ENCODE measurements at places on chromosomes 13 and 19.

DNA sequence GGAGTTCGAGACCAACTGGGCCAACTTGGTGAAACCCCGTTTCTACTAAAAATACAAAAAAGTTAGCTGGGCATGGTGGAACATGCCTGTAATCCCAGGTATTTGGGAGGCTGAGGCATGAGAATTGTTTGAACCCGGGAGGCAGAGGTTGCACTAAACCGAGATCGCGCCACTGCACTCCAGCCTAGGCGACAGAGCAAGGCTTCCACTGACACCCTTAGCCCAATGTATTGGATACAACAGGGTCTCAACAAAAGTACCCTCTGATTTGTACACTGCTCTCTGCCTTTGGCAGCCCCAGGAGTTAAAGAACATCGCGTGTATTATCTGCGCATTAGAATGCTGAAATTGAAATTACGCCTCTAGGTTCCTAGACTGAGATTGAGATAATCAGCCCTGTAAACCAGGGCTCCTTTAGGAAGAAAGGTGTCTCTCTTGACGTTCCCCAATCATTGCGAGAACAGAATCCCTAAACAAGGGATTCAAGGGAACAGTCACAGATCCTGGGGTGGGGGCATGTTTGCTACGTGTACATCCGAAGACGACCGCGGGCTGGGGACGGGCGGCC lies 21.9 kb downstream of the IPO5 start:
- DNase-seq = no peak

DNA sequence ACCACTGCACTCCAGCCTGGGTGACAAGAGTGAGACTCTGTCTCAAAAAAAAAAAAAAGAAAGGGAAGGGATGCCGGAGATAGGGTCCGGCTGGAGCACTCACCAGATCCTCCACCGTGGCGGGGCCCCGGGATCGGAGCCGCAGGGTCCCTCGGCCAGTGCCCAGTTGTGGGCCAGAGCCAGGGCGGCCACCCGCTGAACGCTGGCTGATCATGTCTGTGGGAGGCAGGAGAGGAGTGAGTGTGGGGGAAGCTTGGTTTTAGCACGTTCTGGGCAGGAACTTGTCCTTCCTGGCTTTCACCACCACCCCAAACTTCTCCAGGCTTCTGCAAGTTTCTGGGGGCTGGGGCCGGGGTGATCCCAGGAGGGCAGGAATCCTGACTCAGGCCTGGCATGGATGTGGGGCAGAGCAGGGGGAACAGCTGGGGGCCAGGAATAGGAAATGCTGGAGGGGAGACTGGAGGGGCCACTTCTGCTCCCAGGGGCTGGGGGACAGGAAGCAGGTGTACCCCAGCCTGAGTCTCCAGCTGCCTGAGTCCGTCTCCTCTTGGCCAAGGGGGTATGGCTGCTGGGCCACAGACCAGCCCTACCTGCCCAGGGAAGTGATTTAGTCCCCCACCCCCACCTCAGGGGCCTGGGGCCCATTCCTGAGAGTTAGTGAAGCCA lies 4.3 kb upstream of the PTGER1 start:
- no peak for DNase-seq

DNA sequence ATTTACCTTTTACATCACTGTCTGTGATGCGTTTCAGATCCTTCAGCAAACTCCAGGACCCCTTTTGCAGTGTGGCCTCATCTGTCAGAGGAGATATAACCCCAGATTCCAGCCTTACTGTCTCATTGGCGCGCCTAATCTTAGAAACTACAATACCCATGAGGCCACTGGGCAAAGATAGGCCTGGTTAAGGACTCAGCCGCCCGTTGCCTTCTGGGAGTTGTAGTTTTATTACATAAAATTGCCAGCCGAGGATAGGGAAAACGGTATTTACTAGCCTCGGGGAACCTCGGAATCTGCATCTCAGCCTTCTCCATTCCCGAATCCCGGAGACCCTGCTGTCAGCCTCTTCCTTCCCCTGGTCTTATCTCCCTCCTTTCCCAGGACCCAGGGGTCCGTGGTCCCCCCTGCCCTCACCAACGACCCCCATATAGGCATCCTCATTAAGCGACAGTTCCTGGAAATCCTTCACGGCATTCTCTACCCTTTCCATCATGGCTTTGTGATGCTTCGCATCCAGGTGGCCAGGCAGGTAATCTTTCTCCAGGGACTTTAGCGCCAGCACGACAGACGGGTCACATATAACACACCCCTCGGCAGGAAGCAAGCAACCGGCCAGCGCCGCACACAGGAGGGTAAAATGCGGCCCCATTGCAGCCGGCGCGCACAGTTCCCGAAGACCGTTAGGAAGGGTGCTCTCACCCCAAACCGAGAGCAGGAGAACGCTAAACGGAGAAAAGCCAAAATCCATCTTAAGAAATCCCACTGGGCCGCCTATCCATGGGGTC lies 1.3 kb downstream of the IZUMO1 start:
- DNase-seq = no peak

- DNase-seq = no peak
Measured at GRCh38 chr19:58586133-58586765, 13.1 kb upstream of the MZF1 start.

DNA sequence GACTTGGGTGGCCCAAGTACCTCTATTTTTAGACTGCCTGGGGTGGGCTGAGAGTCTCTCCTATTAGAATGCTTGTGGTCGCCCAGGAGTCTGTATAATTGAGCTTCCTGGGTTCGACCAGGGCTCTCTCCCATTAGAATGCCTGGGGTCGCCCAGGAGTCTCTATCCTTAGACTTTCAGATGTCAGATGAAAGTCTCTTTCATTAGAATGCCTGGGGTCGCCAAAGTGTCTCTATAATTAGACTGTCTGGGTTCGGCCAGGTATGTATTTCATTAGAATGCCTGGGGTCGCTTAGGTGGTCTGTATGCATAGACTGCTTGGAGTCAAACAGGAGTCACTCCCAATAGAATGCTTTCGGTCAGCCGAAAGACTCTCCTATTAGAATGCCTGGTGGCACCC lies 1471.7 kb downstream of the UQCRFS1 start:
- DNase-seq = no peak

- DNase-seq = no peak
Measured at GRCh38 chr13:36074659-36075058, 56.5 kb downstream of the DCLK1 start.

- peak; percentile 95 for DNase-seq
Measured at GRCh38 chr19:55068950-55069864, 6.3 kb upstream of the RDH13 start.

GRCh38 chr19:1270213-1270853 lies 1.2 kb downstream of the CIRBP start:
- no peak for DNase-seq

DNA sequence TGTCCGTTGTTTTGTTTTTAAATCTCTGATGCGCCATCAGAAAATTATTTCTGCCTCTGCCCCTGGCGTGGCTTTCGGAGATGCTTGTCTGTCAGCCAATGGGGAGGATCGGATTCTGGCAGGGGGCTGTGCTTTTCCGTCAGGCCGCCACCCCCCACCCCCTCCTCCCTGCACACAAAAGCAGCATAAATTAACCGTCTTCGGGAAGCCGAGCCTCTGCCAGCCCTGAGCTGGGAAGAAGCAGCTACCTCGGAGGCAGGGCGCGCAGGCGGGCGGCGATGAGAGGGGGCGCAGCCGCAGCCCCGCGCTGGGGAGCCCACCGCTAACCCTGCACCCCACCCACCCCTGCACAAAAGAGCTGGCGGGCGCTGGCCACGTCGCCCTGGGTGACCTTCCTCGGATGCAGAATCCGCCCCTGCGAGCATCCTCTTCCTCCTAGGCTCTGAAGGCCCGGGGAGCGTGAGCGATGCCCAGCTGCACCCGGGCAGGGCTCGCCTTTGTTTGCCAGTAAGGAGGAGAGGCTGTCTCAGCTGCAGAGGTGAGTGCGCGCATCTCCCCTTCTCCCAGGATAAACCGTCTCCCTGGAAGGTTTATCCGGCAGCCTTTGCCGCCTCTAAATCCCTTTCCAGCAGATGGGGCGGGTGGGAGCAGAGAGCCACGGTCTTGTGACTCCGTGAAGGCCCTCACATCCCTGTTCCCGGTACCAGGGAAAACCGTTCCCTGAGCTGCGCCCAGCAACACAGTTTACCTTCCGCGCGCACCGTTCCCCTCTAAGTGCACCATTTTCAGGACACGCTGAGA lies at the start of gene ATCAY:
ATCAY (plus strand) TSS at position 215 of the 801 bp plus-strand sequence. CDS start 5,083 bp downstream, outside the sequence.
- DNase-seq = no peak

- no peak for DNase-seq
Measured at GRCh38 chr19:49858088-49858985, 7.4 kb downstream of the PTOV1 start.

DNA sequence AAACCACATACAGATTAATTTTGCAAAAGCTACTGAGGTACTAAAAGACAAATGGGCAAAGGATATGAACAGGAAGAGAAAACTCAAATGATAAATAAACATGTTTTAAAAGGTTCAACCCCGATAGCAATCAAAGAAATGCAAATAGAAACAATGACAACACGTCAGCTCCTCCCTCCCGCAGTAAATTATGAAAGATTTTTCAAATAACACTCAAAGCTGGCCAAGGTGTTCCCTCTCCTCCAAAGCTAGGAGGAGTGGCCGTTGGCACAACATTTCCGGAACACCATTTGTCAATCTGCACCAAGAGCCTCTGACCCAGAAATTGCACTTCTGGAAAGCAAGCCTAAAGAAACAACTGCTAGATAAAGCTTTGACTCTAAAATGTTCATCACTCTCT lies 28.3 kb downstream of the INSR start:
- no peak for DNase-seq

GRCh38 chr19:15321739-15322138 lies 10.6 kb downstream of the BRD4 start:
- DNase-seq = no peak

DNA sequence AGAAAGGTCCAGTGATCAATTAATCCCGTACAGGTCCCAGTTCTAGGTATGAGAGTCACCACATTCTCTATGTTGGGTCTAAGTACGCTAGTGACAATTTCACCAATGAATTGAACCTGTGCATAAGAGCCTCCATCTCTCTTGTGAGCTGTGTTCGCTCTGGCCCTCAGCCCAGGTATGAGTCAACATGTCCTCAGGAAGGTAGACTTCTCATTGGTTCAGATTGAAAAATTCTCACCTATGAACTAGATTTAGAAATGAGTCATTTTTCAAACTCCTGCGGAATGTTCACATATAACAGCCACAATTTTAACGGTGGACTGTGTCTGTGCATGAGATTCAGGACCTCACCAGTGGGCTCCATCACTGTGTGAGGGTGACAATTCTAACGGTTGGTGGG lies 12.7 kb upstream of the ZNF43 start:
- peak; percentile 48 for DNase-seq

DNA sequence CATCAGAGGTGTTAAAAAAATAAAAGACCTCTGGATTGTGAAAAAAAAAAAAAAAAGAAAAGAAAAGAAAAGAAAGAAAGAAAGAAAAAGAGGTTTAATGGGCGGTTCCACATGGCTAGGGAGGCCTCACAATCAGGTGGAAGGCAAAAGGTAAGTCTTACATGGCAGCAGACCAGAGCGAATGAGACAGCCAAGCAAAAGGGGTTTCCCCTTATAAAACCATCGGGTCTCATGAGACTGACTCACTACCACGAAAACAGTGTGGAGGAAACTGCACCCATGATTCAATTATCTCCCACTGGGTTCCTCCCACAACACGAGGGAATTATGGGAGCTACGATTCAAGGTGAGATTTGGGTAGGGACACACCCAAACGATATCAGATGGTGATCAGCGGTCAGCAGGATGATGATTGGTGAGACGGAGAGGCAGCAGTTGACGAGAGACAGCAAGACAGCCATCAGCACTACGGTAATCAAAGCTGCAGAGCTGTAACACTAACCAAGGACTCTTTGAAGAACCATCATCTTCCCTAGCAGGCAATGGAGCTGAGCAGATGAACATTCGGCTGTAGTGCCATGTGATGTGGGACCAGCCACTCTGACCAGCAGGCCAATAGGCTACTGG lies 3.9 kb upstream of the CD209 start:
- peak; percentile 8 for DNase-seq

- no peak for DNase-seq
Measured at GRCh38 chr19:3780786-3781304, 5.3 kb downstream of the MATK start.

- DNase-seq = no peak
Measured at GRCh38 chr13:60514891-60515290, 117.9 kb downstream of the TDRD3 start.

DNA sequence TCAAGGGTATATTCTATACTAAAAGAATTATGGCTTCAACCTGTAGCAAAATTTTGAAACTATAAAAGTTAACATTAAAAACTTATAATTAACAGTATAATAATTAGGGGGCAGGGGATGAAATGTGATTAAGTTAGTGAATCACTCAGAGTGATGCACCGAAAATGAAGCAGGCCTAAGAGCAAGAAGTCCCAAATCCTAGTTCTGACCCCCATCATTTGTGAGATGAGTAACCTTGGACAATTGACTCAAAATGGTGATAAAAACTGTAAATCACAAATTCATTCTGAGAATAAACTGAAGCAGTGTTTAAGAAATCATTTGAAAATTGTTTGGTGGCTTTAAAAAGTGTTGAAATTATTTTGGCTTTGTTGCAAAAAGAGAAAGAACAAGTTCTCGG lies 56.8 kb downstream of the KLF12 start:
- no peak for DNase-seq

- no peak for DNase-seq
Measured at GRCh38 chr19:34507414-34508067, 26.0 kb downstream of the WTIP start.

DNA sequence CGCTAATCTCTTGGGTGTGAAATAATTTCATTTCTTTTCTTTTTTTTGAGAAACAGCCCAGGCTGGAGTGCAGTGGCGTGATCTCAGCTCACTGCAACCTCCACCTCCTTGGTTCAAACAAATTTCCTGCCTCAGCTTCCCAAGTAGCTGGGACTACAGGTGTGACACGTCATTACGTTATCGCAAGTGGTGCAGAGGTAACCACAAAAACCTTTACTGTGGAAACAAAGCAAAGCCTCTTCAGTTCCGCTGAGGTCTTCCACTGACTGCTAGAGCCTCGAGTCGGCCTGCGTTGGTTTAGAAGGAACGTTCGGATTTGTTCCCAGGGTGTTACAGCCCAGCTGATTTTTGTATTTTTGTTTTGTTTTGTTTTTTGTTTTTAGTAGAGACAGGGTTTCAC lies 2.0 kb upstream of the ZNF784 start:
- no peak for DNase-seq

- no peak for DNase-seq
Measured at GRCh38 chr13:42413484-42413815, 141.5 kb downstream of the AKAP11 start.

DNA sequence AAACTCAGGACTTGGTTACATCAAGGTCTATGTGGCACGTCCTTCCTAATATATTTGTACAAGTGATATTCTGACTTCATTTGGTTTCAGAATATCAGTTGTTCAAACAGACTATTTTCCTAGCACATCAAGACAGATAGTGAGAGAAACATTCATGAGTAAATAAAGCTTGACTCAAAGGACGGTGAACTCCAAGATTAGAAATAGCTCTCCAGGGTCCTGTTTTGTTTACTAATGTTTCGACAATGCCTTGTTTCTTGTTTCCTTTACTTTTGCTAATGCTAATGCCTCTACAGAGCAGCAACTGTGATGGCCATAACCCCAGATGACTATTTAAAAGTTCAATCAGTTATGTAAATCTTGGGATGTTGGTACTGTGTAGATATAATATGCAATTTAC lies 313.9 kb downstream of the KLF12 start:
- DNase-seq = no peak
